ENCODE measurements at places on chromosomes 12 and 14. TPM values are rescaled to one million over a fixed set of nuclear protein-coding genes. Genes with fewer than 3 reads are reported as not detected.

DNA sequence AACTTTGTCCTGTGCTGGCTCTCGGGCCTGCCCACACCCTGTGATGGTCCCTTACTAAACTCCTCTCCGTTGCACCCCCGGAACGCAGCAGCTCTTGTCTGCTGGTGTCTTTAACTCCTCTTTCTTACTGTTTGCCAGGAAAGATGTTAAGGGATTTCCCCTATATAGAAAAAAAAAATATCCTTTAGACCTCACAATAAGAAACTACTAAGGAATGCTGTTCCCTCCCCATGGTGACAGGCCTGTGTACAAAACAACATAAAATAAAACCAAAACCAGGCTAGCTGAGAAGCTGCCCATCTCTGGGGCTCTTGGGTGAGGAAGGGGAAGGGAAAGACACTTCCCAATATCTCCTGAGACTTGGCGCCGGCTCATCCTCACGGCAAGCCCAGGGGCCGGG is 95.4 kb downstream of the CHGA start:
- H3K4me3 ChIP-seq: no peak overlapping the region
- DNase-seq: peak; percentile 19
- H3K27ac ChIP-seq: peak overlapping the region; percentile 28
- H3K4me1 ChIP-seq: peaks cover 8% of the 10 kb centered on the region

C14orf180 gene
- not detected for total RNA-seq

- H3K36me3 ChIP-seq: no peaks in the 10 kb centered on the region
- no peak overlapping the region for H3K27ac ChIP-seq
- H3K4me1 ChIP-seq: no peaks in the 10 kb centered on the region
These were observed 465.4 kb downstream of the NPAS3 start for GRCh38 chr14:33404054-33404453.

DNA sequence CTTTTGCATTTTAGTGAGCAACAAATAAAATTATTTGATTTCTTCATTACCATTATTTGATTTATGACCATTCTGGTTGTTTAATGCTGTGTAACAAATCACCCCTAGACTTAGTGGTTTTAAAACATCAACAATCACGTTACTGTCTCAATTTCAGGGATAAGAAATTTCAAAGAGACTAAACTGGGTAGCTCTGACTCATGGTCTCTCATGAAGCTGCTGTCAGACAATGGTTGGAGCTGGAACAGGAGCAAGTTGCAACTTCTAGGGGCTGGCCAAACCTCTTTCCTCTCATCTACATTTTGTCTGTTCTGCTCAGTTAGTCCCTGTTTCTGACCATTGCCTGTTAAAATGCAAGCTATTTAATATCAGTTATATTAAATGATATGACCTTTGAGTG is 517.0 kb downstream of the KCNH5 start:
- no peaks in the 10 kb centered on the region for H3K27me3 ChIP-seq
- no peak overlapping the region for H3K27ac ChIP-seq
- no peak for DNase-seq
- H3K4me3 ChIP-seq: no peak overlapping the region
